ENCODE measurements at places on chromosomes 13 and 19.

DNA sequence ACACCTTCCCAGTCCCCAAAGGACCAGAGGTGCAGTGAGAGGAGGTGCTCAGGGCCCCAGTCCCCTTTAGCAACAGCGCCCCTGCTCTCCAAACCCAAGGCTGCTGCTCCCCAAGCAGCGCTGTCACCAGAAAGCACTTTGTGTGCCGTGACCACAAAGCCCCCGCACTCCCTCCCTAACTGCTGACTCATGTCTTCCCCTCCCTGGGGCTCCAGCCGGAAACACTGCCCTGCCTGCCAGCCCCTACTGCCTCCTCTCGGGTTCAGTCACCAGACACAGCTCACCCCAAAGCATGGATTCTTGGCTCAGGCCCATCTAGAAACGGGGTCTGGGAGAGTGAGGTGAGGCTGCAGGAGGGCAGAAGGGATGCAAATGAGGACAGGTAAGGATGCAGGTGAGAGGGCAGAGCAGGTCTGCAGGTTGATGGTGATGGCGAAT, 4.9 kb upstream of the TNFSF14 start:
- peak; percentile 81 for DNase-seq

- no peak for DNase-seq
These were observed 274.8 kb downstream of the TSHZ3 start for GRCh38 chr19:31074199-31075125.

DNA sequence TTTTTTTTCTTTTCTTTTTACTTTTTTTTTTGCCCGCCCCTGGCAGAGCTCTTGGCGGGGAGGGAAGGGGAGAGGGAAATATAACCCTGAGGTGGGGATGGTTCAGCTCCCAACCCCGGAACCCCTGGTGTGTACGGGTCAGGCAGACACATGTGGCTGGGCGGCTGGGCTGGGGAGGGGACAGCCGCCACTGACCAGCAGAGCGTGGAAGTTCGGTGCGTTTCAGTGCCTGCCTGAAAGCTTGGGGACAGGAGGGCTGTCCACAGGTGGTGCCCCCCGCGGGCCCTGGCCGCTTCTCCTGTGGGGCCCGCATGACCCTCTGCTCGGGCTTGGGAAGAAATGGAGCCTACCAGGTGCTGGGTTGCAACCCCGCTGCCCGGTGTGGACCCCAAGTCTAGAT, 5.2 kb upstream of the MYDGF start:
- DNase-seq: no peak

- no peak for DNase-seq
These were observed 1071.2 kb downstream of the EFNB2 start for GRCh38 chr13:105464249-105464648.

- peak; percentile 25 for DNase-seq
These were observed 6.4 kb upstream of the ZNF333 start for GRCh38 chr19:14683439-14683838.
